ENCODE measurements at places on chromosomes 7 and 10. TPM values are rescaled to one million over a fixed set of nuclear protein-coding genes. Genes with fewer than 3 reads are reported as not detected.

GRCh38 chr10:70605161-70605560 lies 2.6 kb upstream of the PRF1 start:
- DNase-seq, result no peak

DNA sequence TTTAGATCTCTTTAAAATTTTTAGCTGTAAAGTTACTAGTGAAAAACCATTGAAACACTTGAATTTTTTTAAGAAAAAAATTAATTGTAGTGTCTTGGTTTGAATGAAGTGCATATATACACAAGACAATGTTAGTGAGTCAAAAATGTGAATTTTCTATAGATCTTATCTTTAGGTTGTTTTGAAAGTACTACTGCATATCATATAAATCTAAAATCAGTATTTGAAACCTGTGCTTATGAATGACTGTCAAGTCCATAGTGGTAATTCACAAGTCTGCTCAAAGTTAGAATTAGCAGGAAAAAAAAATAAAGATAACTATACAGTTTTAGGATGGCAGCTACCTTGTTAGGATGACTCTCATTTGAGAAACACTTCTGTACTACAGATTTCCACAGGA lies 25.0 kb downstream of the TES start:
- no peak for DNase-seq

DNA sequence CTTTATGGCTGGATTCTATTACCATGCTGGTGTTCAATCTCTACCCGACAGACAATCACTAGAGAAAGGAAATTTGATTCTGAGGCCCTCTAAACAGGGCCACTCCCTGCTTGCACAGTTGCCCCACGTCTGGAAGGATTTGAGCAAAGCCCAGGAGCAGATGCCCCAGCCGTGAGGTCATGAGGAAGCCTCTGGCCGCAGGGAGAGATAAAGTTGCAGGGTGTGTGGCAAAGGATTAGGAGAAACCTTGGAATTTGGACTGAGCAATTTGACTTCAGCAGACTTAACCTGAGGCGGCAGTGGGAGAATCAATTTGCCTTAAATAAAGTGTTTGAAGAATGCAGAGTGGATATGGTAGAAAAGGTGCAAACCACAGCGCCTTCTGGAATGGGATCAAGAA lies 40.2 kb upstream of the KLF6 start:
- DNase-seq, result no peak

Gene LRRTM3
- not detected for total RNA-seq

Gene FRMPD2
- total RNA-seq, result 0.11 TPM

Gene FAM25C
- not detected for total RNA-seq

DNA sequence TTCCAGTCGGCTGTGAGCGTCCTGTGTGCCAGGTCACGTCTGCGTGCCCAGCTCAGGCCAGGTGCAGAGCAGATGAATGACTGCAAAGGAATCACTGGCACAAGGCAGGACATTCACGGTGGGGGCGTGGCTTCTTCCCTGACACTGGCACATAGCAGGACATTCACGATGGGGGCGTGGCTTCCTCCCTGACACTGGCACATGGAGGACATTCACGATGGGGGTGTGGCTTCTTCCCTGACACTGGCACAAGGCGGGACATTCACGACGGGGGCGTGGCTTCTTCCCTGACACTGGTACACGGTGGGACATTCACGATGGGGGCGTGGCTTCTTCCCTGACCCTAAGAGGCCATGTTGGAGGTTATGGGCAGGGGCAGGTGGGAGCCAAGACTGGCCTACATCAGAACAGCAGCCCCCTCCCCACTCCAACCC lies 64.3 kb downstream of the MYL10 start:
- DNase-seq, result no peak

GRCh38 chr10:130848855-130849254 lies 462.7 kb downstream of the TCERG1L start:
- no peak for DNase-seq

- peak; percentile 57 for DNase-seq
Measured at GRCh38 chr7:143395187-143396149, 13.2 kb downstream of the EPHA1 start.

GRCh38 chr10:105592468-105592867 lies 951.4 kb downstream of the SORCS3 start:
- DNase-seq, result no peak

- no peak for DNase-seq
Measured at GRCh38 chr7:106023369-106024322, 60.6 kb downstream of the CDHR3 start.

DNA sequence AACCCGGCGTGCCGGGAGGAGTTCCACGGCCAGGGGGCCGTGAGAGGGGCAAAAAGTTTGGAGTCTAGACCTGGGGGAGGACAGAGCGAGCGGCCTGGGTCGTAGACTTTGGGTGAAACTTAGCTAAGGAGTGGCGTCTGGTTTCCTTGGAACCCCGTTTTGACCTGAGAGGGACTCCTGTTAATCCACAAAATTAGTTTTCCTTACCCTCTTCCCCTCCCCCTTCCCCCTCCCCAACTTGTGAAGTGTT lies 574 bp downstream of the MARCHF5 start:
- DNase-seq, result no peak

DNA sequence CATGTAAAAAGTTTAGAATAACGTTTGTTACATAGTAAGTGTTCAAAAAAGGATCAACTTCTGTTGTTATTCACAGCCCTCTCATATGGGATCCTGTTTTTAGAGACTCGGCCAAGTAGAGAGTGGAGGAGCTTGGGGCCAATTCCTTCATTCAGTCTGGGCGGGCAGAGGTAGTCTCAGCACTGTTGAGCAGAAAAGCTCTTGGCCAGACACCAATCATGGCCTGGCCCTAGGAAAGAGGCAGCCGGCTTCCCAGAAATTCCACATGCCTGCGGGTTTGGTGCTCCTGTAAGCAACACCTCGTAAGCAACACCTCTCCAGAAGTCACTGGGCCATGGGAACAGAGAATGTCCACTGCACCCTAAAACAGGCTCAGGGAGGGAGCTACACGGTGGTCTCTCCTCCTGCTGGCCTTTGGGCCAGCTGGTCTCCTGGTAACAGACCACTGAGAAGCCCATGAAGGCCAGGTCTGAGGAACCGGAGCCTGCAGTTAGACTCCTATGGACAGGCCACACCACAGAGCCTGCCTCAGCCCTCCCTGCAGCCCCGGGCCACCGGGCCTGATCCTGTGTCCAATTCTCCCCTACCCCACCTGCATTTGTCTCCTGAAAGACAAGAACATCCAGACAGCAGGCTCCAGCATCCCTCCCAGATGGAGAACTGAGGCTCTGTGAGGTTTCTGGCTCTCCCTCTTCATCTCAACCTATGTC lies 149.1 kb downstream of the GRID1 start:
- no peak for DNase-seq

GRCh38 chr7:25722856-25723255 lies 429.1 kb upstream of the NFE2L3 start:
- DNase-seq, result no peak

- no peak for DNase-seq
Measured at GRCh38 chr10:121539786-121540185, 58.5 kb downstream of the FGFR2 start.

GRCh38 chr10:5584895-5585516 lies 60.2 kb downstream of the CALML3 start:
- DNase-seq, result no peak

Gene HABP2
- 0.24 TPM for total RNA-seq

GRCh38 chr7:114181280-114181679 lies 233.3 kb upstream of the FOXP2 start:
- no peak for DNase-seq

Gene METTL27
- total RNA-seq, result 0.43 TPM

Gene CPA5
- not detected for total RNA-seq

DNA sequence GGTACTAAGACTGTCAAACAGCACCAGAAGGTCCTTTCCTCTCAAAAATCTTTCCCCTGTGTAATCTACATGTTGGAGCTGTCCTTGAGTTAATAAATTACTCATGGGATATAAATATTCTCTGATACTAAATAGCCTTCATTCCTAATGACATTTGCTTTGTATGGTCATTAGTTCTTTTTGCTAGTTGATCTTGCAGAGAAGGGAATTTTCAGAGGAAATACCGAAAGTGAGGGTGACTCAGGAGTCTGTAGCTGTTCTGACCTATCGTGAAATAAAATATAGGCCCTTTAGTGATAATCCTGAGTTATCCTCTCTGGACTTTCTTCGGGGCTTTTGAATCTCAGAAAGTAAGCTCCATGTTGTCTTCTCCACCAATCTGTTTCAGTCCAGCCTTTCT lies 19.4 kb upstream of the CLDN12 start:
- no peak for DNase-seq

GRCh38 chr7:379456-380138 lies 89.6 kb downstream of the FOXL3 start:
- DNase-seq, result peak; percentile 41

GRCh38 chr10:3469639-3470020 lies 297.0 kb upstream of the PITRM1 start:
- DNase-seq, result no peak

DNA sequence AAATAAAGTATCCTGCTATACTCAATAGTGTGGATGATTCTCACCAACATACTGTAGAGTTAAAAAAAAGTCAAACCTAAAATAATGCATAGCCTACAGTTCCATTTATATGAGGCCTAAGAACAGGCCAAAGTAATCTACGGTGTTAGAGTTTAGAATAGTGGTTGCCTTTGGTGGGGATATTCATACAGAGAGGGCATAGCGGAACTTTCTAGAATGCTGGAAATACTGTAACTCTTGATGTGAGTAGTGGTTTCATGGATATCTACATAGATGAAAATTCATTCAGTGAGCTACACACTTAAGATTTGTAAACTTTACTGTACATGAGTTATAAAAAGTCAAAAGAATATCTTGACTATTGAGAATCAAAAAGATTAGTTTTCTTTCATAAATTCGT lies 349.9 kb upstream of the NFE2L3 start:
- no peak for DNase-seq

Gene UTF1
- total RNA-seq, result not detected

- DNase-seq, result no peak
Measured at GRCh38 chr7:30272126-30272525, 12.3 kb upstream of the ZNRF2 start.

Gene MSMB
- not detected for total RNA-seq

Gene MTURN
- 17.7 TPM for total RNA-seq

Gene SLC26A3
- total RNA-seq, result not detected

- DNase-seq, result no peak
Measured at GRCh38 chr10:30489346-30489745, 55.4 kb downstream of the MAP3K8 start.

Gene DDX21
- 18.3 TPM for total RNA-seq

DNA sequence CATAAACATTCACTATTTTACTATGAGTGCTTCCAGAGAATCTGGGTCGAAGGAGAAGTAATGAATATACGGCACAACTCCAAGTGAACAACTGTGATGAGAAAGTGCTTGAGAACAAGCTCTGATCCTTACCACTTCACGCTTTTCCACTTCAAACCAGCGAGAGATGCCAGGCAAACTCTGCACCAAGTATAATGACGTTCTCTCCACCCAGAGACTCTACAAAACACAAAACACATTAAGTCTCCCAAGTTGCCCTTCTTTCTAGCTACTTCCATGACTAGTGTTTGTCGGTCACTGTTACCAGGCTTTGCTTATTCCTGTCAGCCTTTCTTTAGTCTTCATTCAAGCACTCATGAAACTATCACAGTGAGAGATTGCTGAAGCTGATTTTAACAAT lies 193.1 kb upstream of the IMMP2L start:
- no peak for DNase-seq

- DNase-seq, result no peak
Measured at GRCh38 chr10:60986791-60987190, 42.8 kb upstream of the RHOBTB1 start.

Gene OPN4
- total RNA-seq, result 0.40 TPM

DNA sequence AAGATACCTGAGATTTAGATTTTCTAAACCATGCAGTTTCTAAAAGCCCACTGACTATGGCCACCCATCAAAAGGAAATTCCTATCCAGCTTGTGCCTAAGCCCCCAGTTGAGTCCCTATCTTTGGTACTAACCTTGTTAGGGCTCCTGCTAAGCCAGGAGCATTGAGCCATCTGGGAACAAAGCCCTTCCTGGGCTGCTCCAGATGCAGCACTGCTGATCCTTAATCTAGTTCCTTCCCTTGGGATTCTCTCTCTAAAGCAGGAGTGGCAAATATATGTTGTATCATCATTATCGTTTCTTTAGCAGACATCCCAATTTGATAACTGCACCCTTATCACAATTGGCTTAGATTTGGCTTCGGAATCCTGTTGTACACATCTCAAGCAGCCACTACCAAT lies 24.7 kb upstream of the PDLIM1 start:
- no peak for DNase-seq

DNA sequence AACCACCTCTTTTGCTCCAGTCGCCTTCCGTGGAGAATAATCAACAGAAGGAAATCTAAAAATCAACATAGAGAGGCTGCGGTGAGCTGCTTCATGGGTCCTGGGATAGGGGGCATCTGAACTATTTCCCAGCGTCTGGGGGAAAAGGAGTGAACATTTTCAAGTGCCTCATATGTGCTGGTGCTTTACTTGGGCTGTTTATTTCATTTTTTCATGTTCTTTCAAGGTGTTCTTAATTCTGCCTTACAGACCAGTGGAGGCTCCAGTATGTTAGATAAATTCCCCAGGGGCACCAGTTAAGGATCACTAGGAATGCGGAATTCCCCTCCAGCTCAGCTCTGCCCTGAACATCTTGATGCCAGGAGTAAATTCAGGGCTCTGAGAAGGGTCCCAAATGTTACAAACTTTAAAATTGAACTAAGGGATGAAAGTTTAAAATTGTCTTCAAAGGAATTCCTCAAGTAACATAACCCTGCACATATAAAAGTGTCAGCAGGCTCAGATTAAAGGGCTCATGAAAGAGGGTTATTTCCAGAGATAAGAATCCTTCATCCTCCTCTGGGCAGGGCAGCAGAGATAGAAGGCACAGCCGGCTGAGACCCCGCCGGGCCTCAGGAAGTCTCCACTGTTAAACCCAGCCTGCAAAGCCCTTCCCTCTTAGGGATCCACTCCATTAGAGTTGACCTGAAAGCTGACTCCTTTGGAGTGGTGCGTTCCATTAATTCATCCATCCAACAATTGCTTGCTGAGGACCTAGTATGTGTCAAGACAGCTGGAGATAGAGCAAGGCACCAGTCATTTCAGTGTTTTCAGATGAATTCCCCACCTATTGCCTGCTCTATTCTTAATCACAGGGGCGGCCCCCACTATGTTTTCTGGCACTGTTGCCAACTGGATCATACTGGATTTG lies 345.8 kb downstream of the KCNMA1 start:
- DNase-seq, result no peak

DNA sequence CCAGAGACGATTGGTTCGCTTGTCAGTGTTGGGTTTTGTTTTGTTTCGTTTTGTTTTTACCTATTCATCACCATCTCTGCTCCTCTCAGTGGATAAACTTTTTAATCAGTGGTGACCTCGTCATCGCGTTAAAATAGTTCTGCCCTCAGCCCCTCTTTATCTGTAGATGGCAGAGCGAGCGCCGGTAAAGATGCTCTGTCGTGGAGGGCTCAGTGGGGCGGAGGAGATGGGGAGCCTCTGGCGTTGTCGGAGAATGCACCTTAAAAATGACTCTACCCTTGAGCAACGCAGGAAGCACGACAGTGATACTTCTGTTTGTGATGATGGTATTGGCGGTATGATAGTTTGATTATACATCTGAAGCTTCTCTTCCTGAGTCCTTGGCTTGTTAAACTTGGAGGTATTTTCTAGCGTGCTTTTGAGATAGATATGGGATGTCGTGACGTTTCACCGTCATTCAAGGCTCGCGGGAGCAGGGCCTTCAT lies 554 bp downstream of the CSGALNACT2 start:
- no peak for DNase-seq

All from Right ventricle myocardium superior (tissue), 1 donor.